ENCODE measurements at places on chromosomes 13 and 19.

GRCh38 chr19:13718733-13719132 is 45.6 kb upstream of the MRI1 start:
- DNase-seq, result peak; percentile 67

DNA sequence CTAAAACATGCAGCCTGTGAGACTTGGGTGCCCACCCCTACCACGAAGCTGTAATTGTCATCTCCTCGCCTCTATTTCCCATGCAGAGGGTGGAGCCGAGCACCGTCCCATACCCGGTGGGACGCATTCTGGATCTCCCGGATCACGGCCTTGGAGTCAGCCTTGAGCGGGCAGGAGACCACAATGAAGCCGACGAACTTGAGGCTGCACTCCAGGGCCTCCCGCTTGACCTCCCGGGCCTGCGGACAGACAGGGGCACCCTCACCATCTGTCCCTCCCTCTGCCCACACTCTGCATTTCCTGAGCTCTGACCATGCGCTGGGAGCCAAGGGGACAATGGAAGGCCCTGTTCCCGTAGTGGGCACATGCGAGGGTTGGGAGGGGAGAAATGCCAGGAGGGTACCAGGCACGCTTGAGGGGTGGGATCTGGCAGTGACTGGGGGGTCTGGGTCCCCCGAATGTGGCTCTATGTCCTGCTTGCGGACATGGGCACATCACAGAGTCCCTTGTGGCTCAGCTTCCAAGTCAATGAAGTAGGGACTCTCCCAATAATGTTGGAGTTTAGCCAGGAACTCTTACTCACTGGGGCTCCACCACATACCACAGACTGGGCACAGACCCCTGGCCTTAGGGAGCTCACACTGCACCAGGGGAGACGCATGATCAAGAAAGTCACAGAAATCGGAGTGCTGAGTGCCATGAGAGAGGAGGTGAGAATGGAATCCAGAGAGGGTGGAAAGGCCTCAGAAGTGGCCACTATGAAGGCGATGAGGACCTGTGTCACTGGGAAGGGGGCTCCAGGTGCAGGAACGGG is 9.2 kb upstream of the GMIP start:
- DNase-seq, result peak; percentile 48

- peak; percentile 22 for DNase-seq
Measured at GRCh38 chr13:59478908-59479307, 684.8 kb downstream of the DIAPH3 start.

GRCh38 chr13:24228852-24229458 is 68.4 kb downstream of the SPATA13 start:
- peak; percentile 44 for DNase-seq

- DNase-seq, result peak; percentile 75
Measured at GRCh38 chr19:51777570-51778462, 16.8 kb downstream of the FPR2 start.

DNA sequence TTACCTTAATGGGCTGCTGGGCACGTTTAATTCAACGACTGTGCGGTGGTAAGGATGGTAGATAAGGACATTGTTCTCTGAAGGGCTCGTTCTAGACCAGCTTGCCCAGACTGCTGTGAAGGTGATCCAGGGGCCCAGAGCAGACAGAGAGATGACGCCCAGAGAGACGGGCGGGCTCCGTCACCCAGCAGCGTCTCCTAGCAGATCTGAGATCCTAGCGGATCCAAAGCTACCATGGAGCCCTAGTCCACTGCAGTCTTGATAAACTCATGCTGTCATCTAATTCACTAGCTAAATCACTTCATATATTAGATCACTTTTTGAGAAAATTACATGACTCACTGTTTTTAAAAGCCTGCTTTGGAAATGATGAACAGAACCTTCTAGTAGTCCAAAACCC is 21.5 kb downstream of the COL4A2 start:
- DNase-seq, result no peak

DNA sequence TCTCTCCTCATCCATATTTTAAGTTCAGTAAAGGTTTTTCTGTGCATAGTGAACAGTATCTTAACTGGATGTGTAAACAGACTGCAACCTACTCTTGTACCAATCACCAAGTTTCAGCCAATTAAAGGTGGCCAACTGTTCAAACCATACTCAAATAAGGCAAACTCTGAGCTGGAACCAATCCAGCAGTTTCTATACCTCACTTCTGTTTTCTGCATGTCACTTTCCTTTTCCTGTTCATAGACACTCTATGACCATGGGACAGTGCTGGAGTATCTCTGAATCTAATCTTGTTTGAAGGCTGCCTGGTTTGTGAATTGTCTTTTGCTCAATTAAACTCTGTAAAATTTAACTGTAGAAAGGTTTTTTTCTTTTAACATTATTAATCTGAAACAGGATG is 470.3 kb upstream of the SLITRK6 start:
- DNase-seq, result no peak

- no peak for DNase-seq
Measured at GRCh38 chr13:97492257-97492656, 58.3 kb downstream of the RAP2A start.

- no peak for DNase-seq
Measured at GRCh38 chr13:77429320-77430142, 102.6 kb upstream of the MYCBP2 start.

- DNase-seq, result no peak
Measured at GRCh38 chr13:98930151-98930591, 47.7 kb downstream of the DOCK9 start.

DNA sequence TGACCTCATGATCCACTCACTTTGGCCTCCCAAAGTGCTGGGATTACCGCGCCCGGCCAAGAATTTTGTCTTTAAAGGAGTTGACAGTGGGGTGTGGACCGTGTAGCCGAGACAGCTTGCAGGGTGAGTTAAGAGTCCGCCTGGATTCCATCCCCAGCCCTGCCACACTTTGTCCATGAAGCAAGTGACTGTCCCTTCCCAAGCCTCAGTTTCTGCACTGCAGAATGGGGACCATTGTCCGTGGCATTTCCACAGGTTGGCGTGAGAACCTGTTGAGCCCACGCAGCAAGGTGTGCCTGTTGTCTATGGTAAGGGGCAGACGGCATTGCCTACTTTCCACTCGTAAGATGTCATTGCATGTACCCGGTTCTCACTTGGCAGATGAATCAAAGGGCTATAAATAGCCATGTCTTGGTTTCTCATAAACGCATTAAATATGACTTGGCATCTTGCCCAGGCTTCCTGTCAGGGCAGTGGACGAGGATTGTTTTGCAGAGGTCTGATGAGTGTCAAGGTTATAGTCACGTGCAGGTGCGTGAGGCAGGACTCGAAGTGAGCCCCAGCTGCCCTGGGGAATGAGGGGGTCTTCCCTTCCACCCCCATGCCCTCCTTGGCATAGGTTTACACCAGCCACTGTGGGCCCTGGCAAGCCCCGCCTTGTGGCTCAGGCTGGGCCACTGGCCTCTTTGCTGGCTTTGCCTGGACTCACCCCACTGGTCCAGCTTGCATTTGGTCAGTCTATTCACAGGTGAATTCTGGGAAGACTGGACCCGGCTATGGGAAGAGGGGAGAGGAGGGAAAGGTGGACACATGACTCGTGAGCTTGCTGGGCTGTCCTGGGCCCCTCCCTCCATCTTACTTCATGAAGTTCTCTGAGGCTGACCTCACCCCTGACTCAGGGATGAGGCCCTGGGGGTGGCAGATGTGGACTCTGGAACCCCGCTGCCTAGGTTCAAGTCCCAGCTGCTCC is 14.6 kb downstream of the FAM187B start:
- DNase-seq, result no peak

DNA sequence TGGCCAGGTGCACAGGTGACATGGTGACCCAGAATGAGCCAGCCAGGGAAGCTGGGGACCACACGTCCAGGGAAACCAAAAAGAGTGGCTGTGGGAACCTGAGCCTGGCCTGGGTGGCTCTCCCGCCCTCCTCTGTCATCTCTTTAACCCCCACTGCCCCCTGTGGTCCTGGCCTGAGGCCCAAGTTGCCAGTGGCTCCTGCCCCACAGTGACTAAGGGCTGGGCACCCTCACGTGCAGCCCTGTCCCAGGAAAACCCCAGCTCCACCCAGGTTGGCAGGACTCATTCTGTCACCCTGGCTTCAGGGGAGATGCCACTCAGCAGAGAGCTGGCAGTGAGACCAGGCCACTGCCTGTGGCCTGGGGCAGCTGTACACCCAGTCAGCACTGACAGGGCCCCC is 30.6 kb upstream of the ISYNA1 start:
- no peak for DNase-seq

DNA sequence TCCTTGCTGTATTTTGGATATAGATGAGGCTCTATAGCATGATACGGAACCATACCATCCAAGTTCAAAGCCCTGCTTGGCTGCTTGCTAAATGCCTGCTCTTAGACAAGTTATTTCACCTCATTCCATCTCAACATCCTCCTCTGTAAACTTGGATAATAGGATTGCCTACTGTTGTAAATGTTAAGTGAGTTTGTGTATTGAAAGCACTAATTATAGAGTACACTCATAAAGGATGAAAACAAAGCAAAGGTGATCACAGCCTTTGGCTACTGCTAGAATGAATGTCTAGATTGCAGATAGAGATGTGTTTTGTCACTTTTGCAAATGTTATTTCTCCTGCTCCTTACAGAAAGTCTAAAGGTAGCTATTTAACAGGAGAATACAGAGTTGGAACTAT is 34.3 kb upstream of the STARD13 start:
- no peak for DNase-seq

DNA sequence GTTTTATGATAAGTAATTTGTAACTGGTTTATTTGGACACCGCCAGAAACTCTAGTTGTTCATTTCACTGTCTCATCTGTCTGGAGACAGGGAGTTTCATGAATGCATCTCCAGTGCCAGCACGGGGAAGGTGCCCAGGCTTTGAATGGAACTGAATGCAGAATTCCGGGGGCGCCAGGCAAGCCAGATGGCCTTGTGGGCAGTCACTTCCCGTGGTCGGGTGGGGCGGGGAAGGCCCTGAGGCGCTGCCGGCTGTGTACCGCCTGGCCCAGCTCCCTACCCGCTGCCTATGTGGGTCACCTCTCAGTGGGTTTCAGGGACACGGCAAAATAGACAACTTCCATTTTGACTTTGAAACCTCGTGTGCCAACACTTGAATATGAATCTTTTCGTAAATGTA is 28.8 kb upstream of the MCF2L start:
- no peak for DNase-seq

DNA sequence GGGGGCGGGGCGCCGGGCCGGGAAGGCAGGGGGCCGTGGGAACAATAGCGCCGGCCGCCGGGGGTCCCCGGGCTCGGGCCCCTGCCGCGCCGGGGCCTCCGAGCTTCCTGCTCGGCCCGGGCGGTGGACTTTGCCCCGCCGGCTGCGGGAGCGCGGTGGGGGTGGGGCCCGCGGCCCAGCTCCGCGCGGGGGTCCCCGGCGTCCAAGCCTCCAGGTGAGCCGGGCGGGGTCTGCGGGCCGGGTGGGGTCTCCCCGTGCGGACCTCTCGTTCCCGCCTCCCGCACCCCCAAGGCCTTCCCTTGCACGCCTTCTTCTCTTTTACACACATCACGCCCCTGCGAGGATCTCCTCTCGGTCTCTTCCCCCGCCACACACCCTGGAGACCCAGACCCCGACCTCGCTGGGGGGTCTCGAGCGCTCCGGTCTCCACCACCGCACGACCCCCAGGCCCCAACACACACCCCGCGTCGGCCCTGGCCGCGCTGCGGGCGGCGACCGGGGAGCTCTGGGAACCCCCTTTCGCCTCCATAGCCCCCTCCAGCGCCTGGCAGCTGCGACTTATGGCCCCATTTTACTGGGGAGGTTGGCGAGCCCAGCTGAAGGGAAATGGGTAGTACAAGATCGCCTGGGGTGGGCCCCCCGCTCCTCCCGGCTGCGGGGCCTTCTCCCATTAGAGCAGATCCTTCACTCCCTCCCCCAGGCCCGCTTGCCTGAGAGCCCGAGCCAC is 711 bp downstream of the CAMSAP3 start:
- DNase-seq, result peak; percentile 82

GRCh38 chr13:32951580-32951979 is 64.6 kb upstream of the KL start:
- DNase-seq, result no peak

DNA sequence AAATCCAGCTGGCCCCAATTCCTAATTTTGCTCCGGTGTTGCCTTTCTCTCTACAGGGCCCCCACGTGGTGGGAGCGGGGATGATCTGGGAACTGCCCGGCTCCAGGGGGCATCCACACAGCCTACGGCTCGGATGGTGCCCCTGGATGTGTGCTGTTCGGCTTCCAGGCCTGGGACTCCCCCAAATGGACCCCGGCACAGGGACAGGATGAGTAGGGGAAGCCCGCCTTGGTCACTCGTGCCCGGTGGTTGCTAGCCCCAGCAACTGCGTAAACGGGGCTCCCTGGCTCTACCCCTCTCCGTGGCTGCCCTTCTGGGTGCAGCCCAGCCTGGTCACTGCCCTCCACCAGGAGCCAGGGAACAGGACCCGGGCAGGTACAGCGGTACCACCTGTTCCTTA is 111.5 kb downstream of the TEX26 start:
- DNase-seq, result peak; percentile 89

DNA sequence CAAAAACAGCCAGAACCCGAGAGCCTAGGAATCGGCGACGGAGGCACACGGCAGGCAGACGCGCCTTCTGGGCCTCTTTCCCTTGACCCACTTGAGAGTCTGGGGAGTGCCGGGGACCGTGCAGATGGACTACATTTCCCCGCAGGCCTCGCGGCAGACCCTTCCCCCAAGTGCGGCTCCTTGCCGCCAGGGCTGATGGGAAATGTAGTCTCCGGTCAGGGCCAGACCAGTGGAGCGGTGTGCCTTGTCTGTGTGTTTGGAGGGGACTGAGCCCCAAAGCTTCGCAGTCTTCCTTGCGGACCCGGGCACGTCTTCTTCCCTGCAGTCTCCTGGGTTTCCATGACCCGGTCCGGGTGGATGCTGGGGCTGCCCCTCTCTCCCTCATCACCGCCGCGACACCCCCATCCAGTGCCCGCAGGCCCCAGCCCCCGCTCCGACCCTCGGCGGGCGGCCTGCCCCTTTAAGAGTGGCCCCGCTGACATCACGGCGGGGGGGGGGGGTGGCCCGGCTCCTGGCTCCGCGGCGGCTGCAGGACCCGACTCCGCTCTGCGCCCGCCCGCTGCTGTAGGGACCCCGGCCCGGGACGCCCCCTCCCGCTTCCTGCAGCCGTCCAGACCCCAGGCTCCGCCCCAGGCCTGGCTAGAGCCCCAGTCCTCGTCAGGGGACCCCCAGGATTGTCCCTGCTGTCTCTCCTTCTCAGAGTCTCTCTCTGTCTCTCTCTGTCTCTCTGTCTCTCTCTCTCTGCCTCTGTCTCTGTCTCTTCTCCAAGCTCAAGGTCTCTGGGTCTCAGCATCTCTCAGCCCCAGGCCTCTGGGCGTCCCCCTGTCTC is 758 bp upstream of the CACNG7 start:
- peak; percentile 93 for DNase-seq

GRCh38 chr13:34748073-34748472 is 194.0 kb upstream of the NBEA start:
- DNase-seq, result no peak

- DNase-seq, result peak; percentile 27
Measured at GRCh38 chr19:6402837-6403608, 10.1 kb upstream of the GTF2F1 start.

Measured in H7 (cell line).